Pulmonary artery endothelial cell (primary cell): ENCODE measurements at places on chromosomes 5 and 9.
A peak's percentile ranks its signal among the peaks of the same experiment; 100 is the strongest.

- DNase-seq: no peak
Measured at GRCh38 chr9:21989440-21990189, 4.6 kb downstream of the CDKN2A start.

GRCh38 chr9:33437205-33437604 is 10.2 kb downstream of the AQP3 start:
- no peak for DNase-seq

DNA sequence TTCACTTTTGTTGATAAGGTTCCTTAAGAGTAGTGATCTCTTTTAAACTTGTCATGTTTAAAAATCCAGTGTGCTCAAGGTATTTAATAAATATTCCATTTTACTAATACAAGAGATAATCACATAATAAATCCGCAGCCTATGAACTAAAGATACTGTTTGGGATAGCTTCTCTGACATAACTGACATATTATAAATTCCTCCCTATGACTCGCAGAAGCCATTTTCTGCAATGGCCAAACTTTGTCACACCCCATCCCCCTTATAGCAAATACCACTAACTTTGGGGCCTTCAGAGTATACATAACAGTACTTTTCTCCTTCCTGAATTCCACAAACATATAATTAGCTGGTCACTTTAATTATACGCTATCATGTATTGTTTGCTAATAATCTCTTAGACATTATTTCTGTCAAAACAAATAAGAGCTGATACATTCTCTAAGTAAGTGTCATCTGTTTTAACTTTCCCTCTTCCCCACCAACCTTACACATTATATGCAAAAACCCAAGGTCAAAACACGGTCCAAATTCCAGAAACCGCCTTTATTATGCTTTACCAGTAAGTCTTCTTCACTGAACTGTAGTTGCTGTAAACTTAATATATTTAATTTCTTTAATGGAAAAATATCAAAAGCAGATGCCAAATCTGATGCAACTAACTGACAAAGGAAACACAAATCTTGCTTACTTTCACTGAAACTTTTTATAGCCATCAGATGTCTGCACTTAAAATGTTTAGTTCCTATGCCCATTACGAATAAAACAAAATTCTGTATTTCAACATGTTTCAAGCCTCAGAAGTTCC is 971 bp downstream of the TMEM267 start:
- no peak for DNase-seq

DNA sequence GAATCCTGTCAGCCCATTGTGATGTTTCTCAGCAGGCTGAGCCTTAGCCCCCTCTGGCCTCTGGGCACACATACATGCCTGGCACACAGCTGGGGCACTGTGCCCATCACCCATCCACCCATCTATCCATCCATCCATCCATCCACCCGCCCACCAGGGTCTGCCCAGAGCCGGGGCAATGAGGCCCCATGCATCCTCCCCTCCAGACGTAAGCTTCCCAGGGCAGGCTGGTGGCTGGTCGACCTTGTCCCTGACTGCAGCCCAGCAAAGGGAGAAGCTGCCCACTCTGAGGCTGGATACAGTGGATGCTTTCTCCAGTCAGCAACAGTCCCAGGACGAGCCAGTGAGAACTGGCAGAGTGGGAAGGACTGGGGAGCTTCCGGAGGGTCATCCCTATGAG is 21.1 kb upstream of the SLC25A51 start:
- DNase-seq: no peak

- DNase-seq: peak; percentile 15
Measured at GRCh38 chr9:99269416-99269815, 47.3 kb downstream of the SEC61B start.
